ENCODE measurements at places on chromosomes 16 and 17.

DNA sequence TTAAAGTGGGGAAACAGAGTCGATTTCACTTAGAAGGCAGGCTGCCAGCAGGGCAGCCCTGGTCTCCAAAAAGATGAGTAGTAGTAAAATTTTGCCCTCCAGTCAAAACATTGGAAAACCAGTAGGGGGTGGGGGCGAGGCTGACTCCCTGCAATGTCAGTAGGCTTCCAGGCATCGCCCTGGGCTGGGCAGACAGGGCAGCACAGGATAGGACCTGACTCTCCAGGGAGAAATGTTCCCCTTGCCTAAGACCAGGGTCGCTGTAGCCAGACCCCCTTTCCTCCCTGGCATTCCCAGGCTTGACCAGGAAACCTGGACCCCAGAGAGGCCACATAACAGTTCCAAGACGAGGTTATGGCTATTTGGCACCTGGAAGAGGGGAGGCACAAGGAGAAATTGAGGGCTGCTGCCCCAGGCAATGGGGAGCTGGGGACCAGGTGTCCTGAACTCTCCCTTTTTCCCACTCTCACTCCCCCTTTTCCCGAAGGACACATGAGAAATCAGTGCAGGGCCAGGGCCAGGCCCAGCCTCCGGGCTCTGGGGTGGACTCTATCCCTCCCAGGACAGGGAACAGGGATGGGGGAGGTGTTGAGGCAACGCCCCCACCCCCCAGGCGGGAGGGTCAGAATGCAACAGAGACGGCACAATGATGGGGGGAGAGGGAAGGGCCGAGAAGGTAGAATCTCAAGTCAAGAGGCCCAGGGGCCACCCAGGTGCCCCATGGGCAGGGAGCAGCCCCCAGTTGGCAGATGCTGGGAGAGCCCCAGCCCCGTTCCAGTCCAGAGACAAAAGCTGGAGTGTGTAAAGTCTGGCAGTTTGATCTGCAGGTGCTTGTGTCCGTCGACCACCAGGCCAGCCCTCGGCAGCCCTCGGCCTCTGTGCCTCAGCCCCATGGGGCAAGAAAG is 4.5 kb upstream of the SAMD14 start:
- DNase-seq = no peak

DNA sequence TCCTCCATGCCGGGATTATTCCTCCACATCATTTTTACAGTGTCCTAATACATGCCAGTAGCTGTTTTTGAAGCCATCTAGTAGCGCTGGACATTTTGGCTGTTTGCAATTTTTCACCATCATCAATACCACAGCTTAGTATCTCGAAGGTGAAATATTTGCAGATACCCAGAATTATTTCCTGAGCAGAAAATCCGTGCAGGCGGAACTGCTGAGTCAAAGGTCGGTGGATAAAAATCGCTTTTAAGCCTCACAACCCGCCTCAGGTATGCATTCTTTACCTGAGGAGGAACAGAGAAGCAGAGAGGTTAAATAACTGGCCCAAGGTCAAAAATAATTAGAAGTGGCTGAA is 584 bp upstream of the TNRC6A start:
- no peak for DNase-seq

DNA sequence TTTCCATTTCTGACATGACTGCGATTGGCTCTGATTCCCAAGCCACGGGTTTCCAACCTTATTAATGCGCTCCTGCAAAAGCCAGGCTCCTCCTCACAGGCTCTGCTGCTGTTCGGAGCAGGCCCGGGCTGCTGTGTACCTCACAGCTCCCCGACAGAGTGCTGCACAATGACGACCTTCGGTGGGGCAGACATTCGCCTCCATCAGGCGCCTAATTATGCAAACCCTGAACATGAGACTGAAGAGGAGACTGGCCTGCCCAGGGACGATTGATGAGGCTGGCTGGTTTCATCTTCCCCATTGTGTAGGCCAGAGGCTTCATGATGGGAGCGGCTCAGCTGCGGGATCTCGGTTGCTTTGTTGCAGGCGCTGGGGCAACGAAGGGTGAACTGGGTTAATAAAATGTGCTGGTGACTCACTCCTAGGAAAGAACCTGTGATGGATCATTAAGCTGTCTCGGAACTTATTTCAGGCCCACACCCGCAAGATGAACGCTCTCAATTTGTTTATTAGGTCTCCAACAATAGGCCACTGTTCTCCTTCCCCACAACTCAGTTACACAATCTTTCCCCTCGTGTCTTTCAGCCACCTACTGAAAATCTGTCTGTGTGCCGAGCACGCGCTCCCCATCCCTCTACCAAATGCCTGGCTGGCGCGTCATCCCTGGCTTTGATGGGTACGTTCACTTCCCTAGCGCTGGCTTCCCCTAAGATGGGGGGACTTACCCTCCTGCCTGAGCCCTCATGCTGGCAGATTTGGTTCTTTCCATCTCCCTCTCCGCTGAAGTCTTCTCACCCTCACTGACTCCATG is 27.2 kb upstream of the TOB1 start:
- DNase-seq = no peak

- DNase-seq = no peak
Observed at GRCh38 chr16:53121661-53122060, 66.9 kb downstream of the CHD9 start.

DNA sequence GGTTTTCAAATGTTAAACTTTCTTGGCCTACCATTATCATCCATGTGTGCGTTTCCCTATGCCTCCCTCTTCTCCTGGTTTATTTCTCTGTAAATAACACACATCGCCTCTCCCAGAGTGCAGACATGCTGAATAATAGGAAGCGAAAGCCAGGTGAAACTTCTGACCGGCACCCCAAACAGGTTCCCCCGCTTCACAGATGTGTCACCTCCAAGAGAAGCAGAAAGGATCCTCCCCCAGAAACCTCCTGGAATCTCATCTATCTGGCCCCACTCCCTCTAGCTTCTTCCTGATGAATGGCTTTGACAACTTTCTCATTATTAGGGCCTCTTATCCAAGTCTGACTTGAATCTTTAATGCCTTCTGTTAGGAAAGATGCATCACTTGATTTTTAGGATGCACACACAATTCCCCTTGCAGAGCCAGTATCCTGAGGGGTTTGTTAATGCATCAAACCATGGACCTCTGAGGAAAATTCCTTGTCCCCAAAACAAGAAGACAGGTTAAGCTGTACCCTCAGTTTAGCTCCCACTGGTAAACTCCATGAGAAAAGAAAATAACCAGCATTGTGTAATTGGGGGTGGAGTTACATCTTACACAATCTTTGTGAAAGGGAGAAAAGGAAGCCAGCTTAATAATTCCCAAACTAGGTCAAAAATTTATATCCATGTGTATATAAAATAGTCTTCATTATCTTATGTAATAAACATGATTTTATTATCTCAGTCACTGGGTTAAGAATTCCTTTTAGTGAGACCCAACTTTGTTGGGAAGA is 20.1 kb upstream of the HYDIN start:
- DNase-seq = no peak

DNA sequence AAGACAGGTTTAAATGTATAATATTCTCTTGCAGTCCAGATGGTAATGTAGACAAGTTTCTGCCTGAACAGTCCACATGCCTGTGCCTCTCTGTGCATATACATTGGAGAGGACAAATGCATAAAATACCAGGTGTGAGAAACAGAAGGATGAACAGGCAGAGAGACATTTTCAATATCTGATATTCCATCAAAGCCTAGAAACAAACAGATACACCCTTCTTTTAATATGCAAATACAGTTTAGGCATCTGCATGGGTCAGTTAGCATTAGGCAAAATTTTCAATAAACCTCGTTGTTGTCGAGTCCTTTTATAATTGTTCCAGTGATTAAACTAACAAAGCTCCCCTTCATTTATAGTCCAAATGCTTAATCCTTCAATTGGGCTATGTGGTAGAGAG is 897 bp downstream of the OMG start:
- DNase-seq = no peak

DNA sequence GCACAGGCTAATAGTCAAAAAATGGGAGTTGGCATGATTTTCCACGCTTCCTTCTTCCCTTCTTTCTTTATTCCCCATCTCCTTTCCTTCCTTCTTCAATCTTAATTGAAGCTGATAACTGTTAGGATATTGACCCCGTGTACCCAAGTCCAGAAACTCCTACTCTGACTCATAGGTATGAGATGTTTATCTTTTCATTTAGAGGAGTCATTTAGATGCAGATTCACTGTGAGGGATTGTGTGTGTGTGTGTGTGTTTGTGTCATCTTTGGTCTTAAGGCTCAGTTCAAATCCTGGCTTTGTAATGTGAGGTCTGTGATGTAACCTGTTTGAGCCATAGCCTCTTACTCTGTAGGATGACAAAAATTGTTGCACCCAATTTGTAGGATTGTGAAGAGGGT is 332.0 kb upstream of the MAF start:
- no peak for DNase-seq

DNA sequence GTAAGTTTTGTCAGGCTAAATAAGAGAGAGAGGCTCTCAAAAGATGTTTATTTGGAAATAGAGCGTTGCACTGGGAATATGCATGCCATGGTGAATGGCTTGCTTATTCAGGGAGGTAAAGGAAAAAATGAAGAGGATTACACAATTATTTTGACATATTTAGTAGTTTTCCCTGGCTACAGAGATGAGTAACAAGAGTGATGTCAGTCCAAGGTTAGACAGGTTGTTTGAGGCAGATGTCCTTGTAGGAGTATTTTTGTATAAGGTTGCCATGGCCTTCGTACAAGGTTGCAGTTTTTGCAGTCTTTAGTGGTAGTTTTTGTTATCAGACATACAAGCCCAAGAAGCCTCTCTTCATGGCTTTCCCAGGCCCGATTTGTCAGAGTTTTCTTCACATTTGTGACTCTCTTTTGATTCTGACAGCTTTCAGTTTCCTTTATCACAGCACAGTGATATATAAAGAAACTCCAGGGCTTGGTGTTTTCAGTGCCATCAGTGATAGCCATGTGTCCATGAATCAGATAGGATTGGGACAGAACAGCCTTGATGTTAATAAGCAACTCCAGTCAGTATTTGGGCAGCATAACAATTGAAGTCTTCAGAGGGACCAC is 18.7 kb upstream of the LGALS9 start:
- DNase-seq = no peak

DNA sequence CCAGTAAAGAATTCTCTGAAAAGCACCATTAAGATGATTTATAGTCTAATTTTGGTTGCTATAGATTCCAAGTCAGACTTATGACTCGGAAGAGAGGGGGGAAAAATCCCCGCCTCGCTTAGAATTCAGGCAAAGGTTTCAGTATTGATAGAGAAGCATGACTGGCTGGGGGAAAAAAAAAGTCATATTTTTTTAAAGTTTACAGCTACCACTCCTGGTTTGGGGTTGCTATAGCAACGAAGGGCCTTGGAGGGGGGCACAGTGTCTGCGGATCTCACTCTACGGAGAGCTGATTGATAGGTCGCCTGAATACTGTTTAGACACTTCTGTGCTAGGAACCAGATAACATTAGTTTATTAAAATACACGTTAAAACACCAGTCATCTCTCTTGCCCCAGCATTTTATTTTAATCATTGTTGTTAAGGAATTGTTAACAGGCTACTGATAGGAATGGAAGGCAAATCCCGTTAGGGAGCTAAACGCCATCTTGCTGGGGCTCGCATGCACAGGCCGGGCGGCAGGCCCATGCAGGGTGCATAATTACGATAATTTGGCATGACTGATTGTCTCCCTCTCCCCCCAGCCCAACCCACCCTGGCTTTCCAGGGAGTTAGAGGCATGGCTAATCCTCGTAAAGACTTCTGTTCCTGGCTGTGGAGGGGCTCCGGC is 380.0 kb upstream of the XYLT1 start:
- no peak for DNase-seq

GRCh38 chr17:4130715-4131114 is 12.1 kb downstream of the ZZEF1 start:
- no peak for DNase-seq

- DNase-seq = no peak
Observed at GRCh38 chr16:5867250-5867649, 769.7 kb upstream of the EEF2KMT start.

DNA sequence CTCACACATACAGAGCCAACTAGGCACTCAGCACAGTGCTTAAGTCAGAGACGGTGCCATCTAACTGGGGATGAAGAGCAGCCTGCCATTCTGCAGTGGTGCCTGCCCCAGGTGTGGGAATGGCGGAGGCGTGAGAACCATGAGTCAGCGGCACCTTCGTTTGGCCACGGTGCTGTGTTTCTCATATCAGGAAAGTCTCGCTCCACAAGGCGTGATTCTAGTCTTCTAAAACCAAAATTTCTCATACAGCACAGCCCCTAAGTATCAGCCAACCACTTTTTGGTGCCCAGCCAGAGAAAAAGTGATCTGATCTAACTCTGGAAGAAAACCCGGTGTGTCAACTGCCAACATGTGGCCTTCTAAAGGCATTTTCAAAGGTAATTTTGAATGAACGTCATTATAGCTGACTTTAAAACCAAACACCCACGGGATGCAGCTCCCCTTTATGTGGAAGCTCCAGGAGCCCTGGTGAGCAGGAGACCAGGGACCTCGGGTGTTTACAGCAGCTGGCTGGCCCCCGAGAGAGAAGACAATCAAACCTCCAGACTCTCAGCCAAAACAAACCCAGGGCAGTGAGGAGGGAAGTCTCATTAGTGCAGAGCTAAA is 54.6 kb downstream of the ABCC12 start:
- DNase-seq = no peak

GRCh38 chr16:71846431-71846830 is 655 bp downstream of the ATXN1L start:
- no peak for DNase-seq

DNA sequence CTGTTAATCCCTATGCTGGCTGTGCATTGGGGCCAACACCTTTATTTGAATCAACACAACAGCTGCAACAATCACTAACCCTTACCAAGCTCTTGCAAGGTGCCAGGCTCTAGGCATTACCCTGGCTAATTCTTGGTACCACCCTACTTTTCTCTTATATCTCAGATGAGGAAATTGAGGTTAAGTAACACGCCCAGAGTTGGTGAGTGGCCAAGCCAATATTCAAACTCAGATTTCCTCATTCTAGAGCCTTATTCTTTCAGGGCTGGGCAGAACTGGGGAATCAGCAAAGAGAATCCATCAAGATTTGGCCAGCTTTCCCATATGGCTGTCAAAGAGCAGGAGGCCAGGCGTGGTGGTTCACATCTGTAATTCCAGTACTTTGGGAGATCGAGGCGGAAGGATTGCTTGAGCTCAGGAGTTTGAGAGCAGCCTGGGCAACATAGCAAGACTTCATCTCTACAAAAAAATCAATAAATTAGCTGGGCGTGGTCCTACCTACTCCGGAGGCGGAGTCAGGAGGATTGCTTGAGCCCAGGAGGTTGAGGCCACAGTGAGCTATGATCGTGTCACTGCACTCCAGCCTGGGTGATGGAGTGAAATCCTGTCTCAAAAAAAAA is 23.7 kb downstream of the ARSG start:
- DNase-seq = no peak

- no peak for DNase-seq
Observed at GRCh38 chr16:49564496-49565229, 191.1 kb downstream of the C16orf78 start.

DNA sequence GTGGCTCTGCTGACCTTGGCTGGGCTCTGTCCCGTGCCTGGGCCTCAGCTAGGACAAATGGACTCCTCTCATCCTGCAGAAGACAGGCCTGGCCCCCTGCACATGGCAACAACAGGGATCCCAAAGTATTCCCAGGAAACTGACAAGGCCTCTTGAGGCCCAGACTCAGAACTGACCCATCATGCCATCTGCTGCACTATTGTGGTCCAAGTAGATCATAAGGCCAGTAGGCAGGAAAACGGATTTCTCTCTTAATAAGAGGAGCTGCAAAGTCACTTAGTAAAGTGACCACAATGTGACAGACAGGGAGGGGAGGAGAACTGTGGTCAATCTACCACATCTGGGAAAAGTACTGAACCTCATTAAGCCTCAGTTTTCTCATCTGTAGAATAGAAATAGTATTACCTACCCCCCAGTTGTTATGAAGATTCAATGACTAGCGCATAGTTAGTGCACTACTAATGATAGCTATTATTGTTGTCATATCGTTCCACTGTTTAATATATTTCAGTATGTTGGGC is 62.1 kb upstream of the TNRC6A start:
- DNase-seq = no peak

Data from NCI-H2107 (cell line).